ENCODE measurements at places on chromosomes 4 and X.

DNA sequence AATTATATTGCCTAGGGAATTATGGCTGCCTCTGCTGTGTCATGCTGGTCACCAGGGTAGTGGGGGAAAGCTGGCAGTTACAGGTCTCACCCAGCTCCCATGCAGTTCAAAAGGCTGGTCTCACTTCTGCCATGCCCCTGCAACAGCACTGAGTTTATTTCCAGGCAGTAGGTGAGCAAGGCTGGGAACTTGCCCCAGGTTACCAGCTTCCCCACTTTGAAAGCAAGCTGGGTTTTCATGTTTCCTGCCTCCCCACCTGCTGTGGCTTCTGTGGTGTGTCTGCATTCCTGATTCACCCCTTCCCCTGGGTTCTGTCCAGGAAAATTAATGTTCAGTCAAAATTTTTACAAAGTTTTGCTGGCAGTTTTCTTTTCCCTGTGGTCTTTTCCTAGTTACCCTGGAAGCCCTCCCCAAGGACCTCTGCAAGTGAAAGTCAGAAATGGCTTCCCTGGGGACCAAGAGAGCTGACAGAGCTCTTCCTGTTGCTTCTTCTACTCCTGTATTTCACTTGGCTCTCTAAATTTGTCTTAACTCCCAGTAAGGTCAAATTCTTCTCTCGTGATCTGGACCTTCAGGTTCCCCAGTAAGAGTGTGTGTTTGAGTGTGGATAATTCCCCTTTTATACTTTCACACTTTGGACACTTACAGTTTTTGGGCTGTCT, 58.5 kb upstream of the AGTR2 start:
- DNase-seq = no peak

GRCh38 chr4:153061971-153062370, 125.8 kb downstream of the FHDC1 start:
- DNase-seq = no peak

DNA sequence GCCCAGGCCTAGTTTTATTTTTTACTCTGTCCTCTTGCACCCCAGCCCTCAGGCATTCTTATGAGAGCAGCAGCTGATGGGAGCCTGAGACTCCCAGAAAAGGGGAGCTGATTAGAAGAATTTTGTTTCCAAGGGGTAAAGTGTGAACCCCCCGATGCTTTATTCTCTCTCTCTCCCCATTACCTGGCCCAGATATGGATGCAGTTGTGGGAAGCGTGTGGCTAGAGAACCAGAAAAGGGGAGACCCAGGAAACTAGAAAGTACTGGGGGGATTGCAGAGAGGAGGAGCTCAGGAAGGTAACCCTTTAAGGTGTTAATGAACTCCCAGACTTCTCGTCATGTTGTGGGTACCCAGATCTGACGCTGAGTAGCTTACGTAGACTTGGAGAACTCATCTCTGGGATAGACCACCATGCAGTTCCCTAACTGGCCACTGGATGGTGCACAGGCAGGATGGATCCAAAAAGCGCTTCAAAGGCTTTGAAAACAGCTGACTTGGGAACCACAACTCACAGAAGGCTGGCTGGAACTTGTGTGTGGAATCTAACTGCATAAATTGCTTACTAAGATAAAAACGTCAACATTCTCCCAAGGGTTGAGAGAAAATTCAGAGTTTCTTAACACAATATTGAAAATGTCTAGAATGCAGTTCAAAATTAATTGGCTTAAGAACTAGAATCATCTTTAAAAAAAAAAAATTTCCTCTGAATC, 64.7 kb downstream of the TBC1D14 start:
- DNase-seq = peak; percentile 91

- no peak for DNase-seq
Observed at GRCh38 chrX:141936080-141936479, 32.4 kb downstream of the MAGEC1 start.

DNA sequence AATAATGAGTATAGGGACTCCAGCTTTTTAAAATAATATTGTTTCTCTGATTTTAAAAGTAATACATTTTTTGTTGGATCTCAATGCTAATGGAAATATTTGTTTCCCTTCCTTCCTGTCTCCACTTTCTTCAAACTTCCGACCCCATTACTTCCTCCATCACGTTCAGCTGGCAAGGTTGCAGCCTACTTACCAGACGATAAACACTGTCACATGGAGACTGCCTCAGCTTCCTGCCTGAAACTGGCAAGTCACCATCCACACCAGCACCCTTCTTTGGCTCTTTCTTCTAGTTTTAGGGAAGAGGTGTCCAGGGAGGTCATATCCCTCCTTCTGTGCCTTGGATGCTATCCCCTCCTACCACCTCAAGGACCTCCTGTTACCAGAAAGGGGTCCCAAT, 3.4 kb upstream of the INTU start:
- no peak for DNase-seq

GRCh38 chr4:77104791-77105540, 29.2 kb upstream of the CCNI start:
- DNase-seq = no peak

DNA sequence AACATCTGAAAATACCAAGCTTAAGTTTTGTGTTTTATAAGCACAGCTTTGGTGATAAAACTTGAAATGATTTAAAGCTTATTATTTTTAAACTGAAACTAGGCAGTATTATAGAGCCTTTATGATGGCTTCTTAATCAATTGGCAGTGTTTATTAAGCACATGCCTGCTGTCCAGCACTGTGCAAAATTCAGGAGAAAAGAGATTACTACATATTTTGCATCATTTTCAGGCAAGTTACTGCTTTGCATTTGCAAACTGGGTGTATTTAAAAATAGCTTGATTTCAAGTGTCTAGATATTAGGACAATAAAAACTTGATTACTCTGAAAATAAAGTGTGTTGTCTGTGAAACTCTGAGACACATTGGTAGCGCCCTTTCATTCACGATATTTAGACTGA, 126.5 kb downstream of the PDLIM5 start:
- no peak for DNase-seq

GRCh38 chr4:166941629-166942028, 292.7 kb downstream of the SPOCK3 start:
- DNase-seq = peak; percentile 0

- DNase-seq = no peak
Observed at GRCh38 chr4:54041100-54041499, 23.3 kb downstream of the CHIC2 start.

- no peak for DNase-seq
Observed at GRCh38 chrX:98203800-98204199, 1320.1 kb downstream of the RPA4 start.

GRCh38 chr4:76384052-76384451, 36.9 kb downstream of the CCDC158 start:
- DNase-seq = no peak

- DNase-seq = no peak
Observed at GRCh38 chrX:23670528-23670927, 3.2 kb downstream of the PRDX4 start.

DNA sequence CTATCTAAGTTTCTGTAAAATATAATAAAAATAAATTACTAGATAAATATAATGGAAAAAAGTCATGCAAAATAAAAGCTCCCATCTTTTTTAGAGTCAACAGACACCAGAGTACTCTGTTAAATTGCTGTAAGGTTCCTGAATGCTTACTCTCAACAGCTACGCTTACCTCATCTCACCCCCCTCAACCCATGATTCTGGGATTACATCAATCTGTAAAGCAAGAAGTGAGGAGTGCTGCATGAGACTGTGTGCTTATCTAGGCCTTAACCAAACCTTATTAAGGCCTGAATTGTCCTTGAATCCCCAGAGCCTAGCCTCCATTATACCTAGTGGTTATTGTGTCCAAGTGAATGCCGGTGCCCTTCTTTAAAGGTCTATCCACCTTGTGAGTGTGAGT, 735.8 kb downstream of the RPA4 start:
- DNase-seq = no peak

GRCh38 chrX:107715331-107716117, 60.1 kb downstream of the TSC22D3 start:
- no peak for DNase-seq

DNA sequence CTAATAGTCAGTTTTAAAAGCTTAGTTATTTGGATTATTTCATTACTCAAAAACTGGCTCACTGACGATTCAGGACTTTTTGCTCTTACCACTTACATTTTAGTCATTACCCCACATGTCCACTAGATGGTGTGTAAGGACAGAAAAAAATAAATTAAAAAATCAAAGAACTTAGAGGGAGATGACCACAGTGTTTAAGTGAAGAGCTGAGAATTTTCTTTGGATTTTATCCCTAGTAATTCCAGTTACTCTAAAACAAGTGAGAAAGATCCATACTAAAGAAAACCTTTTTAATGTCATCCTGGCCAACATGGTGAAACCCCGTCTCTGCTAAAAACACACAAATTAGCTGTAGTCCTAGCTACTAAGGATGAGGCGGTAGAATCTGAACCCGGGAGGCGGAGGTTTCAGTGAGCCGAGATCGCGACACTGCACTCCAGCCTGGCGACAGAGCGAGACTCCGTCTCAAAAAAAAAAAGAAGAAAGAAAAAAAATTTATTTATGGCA, 26.4 kb upstream of the TMPRSS11B start:
- DNase-seq = no peak

- DNase-seq = no peak
Observed at GRCh38 chrX:72604112-72604511, 31.5 kb upstream of the HDAC8 start.

DNA sequence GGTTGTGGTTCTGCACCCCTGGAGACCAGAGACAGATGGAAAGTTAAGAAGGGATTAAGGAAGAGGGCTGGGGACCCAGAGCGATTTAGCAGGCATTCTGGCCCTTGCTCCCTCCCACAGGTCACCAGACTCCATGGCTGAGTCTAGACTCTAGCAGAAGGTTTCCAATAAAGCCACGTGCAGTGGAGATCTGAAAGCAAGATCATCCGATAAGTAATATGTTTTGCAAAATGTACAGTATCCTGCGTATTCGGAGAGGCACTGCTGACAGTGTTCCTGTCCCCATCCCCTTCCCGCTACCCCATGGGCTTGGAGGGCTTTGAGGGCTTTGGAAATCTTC, 531 bp upstream of the GPRIN3 start:
- no peak for DNase-seq

- DNase-seq = no peak
Observed at GRCh38 chrX:1086444-1087409, 125.7 kb downstream of the CRLF2 start.

- DNase-seq = no peak
Observed at GRCh38 chr4:3638080-3638795, 106.0 kb upstream of the LRPAP1 start.

- DNase-seq = no peak
Observed at GRCh38 chr4:97589481-97590196, 553.6 kb downstream of the STPG2 start.

DNA sequence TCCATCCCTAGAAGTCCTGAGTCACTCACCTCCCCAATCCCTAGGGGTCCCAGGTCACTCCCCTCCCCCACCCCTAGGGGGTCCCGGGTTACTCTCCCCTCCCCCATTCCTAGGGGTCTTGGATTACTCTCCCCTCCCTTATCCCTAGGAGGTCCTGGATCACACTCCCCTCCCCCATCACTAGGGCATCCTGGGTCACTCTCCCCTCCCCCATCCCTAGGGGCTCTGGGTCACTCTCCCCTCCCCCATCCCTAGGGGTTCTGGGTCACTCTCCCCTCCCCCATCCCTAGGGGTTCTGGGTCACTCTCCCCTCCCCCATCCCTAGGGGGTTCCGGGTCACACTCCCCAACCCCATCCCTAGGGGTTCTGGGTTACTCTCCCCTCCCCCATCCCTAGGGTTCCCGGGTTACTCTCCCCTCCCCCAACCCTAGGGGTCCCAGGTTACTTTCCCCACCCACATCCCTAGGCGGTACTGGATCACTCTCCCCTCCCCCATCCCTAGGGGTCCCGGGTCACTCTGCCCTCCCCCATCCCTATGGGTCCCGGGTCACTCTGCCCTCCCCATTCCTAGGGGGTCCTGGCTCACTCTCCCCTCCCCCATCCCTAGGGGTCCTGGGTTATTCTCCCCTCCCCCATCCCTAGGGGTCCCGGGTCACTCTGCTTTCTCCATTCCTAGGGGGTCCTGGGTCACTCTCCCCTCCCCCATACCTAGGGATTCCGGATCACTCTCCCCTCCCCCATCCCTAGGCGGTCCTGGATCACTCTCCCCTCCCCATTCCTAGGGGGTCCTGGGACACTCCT, 2.1 kb downstream of the ASMTL start:
- DNase-seq = peak; percentile 4

DNA sequence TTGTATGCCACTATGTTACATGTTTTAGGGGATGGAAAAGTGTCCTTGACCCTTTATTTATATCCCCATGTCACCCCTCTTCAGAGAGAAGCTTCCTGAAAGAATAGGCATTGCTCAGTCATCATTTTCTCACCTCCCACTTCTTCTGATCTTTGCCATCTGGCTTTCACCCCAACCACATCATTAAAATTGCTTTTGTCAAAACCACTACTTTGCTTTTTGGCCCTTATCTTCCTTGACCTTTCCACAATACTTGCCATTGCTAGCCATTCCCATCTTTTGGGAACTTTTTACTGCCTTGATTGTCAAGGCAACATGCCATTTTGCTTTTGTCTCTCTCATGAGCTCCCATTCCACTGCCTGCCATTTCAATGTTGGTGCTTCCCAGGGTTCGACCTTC, 14.9 kb upstream of the FAM9B start:
- no peak for DNase-seq

DNA sequence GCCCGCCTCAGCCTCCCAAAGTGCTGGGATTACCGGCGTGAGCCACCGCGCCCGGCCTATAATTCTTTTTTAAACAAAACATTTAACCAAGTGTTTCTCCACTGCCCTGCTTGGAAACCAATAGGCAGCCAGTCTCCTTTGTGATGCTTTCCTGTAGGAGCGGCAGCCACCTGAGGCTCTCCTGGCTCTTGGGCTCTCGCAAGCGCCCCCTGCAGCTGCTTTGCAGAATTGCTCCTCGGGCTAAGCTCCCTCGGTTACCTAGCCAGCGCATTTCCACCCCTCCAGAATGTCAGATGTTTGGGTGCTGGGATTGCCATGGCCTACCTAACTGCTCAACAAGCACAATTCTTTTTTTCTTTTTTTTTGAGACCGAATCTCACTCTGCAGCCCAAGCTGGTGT, 7.7 kb downstream of the S100P start:
- peak; percentile 56 for DNase-seq

- no peak for DNase-seq
Observed at GRCh38 chr4:77050962-77051361, 24.8 kb downstream of the CCNI start.

DNA sequence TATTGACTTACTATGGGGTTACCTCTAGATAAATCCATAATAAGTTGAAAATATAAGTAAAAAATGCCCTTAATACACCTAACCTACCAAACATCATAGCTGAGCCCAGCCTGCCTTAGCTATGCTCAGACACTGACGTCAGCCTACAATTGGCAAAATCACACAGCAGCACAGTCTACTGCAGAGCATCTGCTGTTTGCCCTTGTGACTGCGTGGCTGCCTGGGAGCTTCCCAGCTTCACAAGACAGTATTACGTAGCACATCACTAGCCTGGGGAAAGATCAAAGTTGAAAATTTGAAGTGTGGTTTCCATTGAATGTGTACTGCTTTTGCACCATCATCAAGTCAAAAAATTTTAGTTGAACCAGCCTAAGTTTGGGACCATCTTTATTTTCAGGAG, 8.8 kb downstream of the HTT-AS start:
- no peak for DNase-seq

- no peak for DNase-seq
Observed at GRCh38 chrX:41241962-41242361, 92.0 kb upstream of the DDX3X start.

Data from activated CD4-positive, alpha-beta T cell treated with anti-CD3 and anti-CD28 coated beads, Interleukin-2, amount 50 U/mL, for 48 hours (primary cell).